ENCODE measurements at places on chromosomes 5 and 9.

DNA sequence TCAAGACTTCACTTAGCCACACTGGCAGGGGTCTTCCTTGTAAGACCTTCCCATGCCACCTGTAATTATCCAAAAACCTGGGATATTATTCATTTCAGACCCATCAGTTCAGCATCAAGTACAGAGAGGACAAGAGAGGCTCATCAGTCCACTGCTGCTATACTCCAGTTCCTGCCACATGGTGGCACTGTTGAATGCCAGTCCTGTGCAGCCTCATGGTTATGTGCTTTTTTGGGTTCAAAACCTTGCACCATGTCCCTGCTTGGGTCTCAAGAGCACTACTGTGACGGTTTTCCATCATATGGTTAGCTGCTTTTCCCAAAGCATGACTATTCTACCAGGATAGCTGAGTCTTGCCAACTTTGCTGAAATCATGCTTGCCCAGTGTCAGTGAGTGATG, 8.5 kb downstream of the PTGS1 start:
- DNase-seq, result peak; percentile 15

- DNase-seq, result no peak
Observed at GRCh38 chr5:126523818-126524510, 71.1 kb downstream of the ALDH7A1 start.

GRCh38 chr5:89303033-89303480, 420.1 kb upstream of the MEF2C start:
- no peak for DNase-seq

- no peak for DNase-seq
Observed at GRCh38 chr5:172602783-172603231, 38.3 kb upstream of the NEURL1B start.

- DNase-seq, result no peak
Observed at GRCh38 chr9:87479801-87480201, 17.9 kb upstream of the DAPK1 start.

GRCh38 chr5:32646061-32646969, 61.0 kb downstream of the SUB1 start:
- DNase-seq, result no peak
